ENCODE measurements at places on chromosomes 12 and 14.

DNA sequence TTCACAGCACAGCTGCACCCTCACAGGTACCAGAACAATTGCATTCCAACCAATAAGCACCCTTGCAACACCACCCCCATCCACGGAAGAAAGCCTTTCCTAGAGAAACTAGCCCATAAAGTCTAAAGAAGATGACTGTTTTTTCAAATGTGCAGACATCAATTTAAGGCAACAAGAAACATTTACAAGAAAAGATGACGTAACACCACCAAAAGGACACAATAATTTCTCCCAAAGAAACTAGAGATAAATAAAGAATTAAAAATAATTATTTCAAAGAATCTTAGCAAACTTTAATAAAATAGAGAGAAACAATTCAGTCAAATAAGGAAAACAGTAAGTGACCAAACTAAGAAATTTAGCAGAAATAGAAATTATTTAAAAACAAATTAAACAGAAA, 352.3 kb upstream of the ATXN7L3B start:
- DNase-seq, result no peak

DNA sequence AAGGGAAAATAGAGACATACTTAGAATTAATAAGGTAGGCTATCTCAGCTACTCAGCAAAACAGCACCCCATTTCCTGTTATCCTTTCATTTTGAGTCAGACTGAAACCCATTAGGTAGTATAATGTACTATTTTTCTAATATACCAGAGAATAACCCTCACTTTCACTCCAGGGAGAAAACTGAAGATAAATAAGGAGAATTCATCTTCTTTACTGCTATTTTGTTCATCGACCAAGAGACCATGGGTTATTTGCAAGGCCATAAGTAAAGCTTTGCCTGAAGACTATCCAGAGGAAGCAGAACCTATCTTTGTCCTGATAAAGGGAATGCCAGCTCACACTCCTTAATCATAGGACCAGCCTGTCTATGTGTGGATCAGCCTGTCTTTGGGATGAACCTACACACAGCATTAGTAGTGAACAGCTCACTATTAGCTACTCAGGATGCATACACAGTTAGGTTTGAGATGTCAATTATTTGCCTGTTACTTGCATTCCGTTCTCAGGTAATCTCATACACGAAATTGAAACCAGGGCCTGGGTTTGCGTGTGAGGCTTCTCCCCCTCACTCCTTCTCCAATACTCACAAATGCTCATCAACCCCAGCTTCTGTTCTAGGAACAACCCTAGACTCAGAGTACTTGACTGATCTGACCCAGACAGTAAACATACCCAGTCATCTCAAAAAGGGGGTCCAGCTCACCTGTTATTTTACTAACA, 124.4 kb downstream of the DAD1 start:
- DNase-seq, result no peak

- no peak for DNase-seq
These were observed 218.1 kb upstream of the RTL1 start for GRCh38 chr14:101121508-101122139.

DNA sequence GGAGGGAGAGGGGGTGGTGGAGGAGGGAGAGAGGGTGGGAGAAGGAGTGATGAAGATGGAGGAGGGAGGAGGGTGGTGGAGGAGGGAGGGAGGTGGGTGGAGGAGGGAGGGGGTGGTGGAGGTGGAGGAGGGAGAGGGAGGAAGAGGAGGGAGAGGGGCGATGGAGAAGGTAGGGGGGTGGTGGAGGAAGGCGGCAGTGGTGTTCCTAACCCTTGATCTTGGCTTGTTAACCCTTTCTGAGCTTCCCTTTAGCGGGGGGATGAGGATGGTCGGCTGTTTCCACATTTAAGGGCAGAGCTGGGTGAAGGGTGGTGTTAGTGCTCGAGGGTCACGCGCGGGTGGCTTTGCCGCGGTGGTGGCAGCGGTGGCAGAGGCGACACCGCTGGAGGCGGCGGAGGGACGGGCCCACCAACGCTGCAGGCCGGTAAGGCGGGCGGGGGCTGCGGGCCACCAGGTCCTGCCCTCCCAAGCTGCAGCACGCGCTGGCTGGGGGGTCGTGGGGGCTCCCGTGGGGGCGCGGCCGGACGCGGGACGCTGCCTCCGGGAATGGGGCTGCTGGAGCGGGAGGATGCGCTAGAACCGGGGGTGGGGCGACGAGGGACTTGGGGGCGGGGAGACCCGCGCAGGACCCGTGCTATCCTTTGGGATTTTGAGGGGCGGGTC, 156.3 kb downstream of the PTPN11 start:
- no peak for DNase-seq

DNA sequence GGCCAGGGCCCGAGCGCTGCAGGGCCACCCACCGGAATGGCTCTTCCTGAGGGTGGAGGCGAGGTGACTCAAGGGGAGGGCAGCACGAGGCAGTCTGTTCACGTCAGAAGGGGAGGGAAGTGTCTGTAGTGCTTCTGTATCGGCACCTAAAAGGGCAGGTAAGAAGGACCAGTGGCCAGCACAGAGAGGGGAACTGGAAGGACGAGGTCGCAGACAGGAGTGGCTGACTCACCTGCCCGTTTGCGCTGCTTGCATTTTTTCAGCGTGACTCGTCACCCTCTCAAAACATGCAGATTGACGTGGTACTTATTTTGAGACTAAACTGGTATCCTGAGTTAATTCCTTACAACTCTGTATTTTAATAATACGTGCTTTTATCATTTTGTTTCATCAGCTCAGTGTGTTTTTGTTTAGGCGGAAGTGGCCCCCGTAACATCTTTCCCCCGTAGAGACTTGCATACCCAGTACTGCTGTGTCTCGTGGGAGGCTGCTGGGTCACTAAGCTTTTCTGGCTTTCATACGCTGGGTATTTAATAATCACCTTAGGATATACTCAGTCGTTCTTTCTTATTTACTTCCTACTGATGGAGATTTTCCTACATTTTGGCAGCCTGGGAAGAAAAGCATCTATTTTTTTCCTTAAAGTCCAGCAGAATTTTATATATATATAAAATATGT, 26.4 kb downstream of the SFSWAP start:
- DNase-seq, result peak; percentile 79

GRCh38 chr12:32549675-32550079, 129.4 kb upstream of the DNM1L start:
- DNase-seq, result no peak

- DNase-seq, result no peak
These were observed 32.4 kb downstream of the PSEN1 start for GRCh38 chr14:73168691-73169090.

GRCh38 chr14:52661314-52661713, 34.0 kb downstream of the ERO1A start:
- no peak for DNase-seq

DNA sequence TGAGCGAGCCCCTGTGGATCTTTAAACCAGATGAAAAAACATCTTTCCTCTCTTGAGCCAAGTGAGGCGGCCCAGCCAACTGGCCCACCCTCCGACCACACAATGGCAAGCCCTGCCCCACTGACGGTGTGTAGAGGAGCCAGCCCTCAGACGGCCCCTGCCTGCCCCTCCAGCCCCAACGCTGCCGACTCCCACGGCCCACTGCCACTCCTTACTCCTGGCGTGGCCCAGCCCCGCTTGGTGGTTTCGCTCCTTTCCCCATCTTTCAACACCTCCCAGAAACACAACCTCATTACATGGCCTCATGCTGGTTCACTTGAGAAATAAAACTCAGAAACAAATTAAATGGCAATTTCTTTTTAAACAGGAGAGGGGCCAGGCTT, 80.6 kb upstream of the DICER1 start:
- no peak for DNase-seq

- no peak for DNase-seq
These were observed 54.8 kb upstream of the FUT8 start for GRCh38 chr14:65357689-65358088.

GRCh38 chr14:61515436-61516117, 179.7 kb upstream of the HIF1A start:
- no peak for DNase-seq

GRCh38 chr12:132190012-132190755, 45.9 kb downstream of the NOC4L start:
- no peak for DNase-seq

DNA sequence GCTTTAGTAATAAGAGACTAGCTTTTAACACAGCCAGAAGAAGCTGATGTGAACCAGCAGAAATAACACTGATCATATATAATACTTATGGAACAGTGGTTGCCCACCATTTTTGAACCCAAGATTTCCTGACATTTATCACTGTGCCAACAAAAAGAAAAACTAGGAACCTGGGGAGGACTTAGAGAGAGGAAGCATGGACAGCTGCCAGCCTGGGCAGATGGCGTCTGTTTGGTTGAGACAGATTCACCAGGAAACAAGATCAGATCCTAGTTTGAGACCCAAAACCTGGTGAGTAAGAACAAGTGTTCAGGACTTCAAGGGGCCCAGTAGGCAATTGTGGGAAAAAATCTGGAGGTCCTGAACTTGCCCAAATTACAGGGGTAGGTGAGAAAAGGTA, 95.3 kb downstream of the BICD1 start:
- no peak for DNase-seq

DNA sequence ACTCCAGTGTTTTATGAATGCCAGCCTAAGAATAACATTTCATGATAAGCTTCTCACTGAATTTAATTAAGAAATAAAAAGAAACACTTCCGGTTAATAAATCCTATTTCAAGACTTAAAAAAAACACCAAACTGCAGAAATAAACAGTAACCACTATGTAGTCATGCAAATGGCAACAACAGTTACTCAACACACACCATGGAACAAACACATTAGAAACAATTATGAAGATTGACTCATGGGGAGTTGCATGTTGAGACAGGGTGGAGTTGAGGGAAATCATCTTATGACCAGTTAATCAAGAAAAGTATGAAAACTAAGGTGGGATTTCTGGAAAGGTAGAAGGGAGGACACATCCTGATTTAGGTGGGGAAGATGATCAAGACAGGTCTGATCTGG, 52.7 kb downstream of the PLBD1 start:
- no peak for DNase-seq

- no peak for DNase-seq
These were observed 1.2 kb downstream of the AMHR2 start for GRCh38 chr12:53424626-53425514.

- no peak for DNase-seq
These were observed 13.9 kb downstream of the GALNT6 start for GRCh38 chr12:51377099-51377984.

DNA sequence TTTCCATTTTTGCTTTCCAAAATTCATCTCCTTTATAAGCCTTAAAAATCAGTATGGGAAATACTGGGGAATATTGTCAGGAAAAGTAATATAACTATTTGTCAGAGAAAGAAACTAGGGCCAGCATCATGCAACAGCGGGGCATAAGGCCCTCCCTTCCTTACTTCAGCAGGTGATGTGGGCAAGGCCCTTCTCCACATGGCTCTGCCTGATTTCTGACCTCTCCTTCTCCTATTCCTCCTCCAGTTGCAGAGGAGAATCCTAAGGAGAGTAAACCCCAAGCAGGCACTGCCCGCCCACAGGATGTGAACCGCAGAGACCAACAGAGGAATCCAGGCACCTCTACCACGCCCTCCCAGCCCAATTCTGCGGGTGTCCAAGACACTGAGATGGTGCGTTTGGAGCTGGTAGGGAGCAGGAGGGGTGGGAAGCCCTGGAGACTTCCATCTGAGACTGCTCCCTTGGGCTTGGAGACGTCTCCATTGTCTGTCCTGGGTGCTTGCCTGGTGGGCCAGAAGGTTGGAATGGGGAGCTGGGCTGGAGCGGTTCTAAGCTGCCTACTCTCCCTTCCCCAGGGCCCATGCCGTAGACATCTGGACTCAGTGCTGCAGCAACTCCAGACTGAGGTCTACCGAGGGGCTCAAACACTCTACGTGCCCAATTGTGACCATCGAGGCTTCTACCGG, 2.7 kb upstream of the SOAT2 start:
- DNase-seq, result no peak

DNA sequence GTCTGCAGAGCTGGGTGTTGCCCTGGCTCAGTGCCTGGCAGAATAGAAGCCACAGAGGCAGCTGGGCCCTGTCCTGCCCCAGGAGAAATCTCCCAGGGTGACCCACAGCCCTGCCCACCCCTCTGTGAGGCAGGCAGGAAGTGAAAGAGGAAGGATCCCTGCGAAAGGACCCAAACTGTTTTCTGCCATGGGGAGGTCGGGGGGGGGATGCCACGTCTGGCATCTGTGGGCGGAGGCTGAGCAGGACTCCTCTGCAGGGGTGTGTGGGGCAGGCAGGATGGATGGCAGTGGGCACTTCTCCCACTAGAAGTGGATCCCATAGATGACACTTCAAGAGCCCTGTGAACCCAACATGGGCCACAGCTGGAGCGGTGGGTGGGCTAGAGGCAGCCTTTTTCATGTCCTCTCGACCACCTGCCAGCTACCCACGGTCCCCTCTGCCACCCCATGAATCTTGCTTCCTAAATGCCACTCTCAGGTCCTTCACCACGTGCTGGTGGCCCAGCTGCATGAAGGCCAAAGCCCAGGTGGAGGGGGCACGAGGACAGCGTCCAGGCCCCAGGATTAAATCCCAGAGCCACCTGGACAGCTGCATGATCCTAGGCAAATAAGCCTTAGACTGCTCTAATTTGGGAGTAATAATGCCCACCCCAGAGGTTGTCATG, 3.6 kb downstream of the PAPLN start:
- no peak for DNase-seq

DNA sequence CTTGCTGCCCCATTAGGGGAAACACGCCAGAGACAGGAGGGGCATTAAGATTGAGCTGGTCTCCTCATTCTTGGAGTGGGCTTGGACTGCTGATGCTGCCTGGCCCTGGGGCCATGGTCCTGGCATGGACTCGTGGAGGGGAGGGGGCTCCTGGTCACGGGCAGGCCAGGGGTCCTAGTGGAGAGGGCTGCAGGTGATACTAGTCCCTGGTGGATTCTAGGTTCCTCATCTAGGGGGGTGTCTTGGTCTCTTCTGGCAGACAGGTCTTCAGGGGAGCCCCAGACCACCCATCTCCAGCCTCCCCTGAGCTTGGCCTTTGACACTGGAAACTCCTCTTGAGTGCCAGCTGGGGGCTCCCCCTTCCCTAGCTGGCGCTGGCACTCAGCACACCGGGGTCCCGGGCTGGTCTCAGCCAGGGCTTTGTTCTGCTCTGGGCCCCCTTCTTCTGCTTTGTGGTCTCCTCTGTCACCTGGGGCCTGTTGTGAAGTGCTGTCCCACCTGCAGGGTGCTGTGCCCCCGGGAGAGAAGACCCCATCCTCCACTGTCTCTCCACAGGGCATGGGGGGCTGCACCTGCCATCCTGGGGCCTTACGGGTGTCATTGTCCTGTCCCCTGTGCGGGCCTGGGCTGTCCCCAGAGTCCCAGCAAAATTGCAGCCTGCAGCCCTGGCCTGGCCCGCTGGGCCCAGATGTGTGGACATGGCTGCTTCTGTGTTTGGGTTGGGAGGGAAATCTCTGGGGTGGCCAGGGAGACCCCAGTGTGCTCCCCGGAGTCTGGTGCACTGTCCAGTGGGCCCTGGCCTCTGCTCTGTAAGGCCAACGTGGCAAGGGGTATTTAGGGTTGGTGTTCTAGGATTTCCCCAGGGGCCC, 2.3 kb downstream of the KIF26A start:
- no peak for DNase-seq

Data from Caki2 (cell line).